Stimulated activated CD8-positive, alpha-beta memory T cell treated with anti-CD3 and anti-CD28 coated beads, Interleukin-7, amount 100 ng/mL, for 1 hour (primary cell): ENCODE measurements at places on chromosomes 2 and 18.

DNA sequence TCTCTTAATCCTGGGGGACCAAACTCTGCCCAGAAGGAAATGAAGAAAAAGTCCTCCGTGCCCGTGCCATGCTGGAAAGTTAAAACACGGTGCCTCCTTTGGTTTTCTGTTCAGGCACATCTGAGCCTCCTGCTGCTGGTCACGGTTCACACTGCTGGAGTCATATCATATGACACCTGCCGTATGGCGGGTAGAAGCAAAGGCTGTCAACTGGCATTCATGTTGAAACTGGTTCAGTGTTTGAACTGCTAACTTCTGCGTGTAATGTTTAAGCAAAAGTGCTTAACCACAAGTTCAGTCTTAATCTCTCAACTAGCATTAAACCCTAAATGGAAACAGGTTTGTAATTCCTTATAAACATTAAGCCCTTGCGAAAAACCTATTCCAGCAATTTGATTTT, 3.1 kb downstream of the STK39 start:
- DNase-seq: no peak

- DNase-seq: no peak
Measured at GRCh38 chr2:3102922-3103569, 274.6 kb downstream of the EIPR1 start.

- DNase-seq: no peak
Measured at GRCh38 chr2:75790814-75791467, 80.2 kb upstream of the GCFC2 start.

DNA sequence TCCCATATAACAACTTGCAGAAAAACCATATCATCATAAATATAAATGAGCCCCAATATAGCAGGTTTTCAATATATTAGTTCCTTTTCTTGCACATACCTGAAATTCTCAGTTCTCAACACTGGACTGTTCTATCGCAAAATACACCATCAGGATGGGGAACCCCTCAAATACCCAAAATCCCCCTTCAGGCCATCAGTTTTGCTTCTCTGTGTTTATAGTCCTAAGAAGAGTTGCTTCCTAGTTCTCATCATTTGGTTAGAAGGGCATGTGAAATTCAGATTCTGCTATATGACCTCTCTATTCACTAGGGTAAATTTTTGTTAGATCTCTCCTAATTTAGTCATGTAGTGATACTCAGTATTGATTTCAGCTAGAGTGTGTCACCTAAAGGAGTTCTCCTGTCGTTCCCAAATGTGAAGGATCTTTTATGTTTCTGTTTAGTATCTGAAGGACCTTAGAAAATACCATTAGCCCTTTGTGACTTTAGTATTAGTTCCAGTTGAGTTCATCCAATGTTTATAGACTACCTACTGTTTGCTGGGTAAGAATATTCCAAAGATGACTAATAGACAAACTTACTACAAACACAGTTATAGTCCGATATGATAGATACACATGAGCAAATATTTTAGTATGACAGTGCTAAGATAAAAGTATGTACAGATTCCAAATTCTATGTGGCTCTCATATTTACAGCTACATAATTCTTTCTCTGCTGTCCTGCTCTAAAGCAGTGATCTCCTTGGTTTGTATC, 115.8 kb downstream of the TTC27 start:
- DNase-seq: no peak

- no peak for DNase-seq
Measured at GRCh38 chr2:37464067-37464466, 119.6 kb downstream of the QPCT start.

GRCh38 chr2:217650716-217651360, 352.0 kb downstream of the TNS1 start:
- no peak for DNase-seq

DNA sequence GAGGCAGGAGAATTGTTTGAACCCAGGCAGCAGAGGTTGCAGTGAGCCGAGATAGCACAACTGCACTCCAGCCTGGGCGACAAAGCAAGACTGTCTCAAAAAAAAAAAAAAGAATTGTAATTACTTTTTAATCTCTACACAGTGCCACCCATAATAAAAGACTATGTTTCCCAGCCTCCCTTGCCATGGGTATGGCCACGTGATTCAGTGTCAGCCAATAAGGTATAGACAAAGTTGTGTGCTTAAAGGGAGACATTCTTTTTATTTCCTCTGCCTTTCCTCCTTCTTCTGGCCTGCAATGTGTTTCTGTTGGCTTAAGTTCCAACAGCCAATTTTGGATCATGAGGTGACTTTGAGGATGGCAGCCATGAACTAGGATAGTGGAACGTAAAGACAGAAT, 406.9 kb downstream of the LNPK start:
- DNase-seq: no peak

GRCh38 chr2:190759749-190760213, 110.9 kb downstream of the NAB1 start:
- no peak for DNase-seq

DNA sequence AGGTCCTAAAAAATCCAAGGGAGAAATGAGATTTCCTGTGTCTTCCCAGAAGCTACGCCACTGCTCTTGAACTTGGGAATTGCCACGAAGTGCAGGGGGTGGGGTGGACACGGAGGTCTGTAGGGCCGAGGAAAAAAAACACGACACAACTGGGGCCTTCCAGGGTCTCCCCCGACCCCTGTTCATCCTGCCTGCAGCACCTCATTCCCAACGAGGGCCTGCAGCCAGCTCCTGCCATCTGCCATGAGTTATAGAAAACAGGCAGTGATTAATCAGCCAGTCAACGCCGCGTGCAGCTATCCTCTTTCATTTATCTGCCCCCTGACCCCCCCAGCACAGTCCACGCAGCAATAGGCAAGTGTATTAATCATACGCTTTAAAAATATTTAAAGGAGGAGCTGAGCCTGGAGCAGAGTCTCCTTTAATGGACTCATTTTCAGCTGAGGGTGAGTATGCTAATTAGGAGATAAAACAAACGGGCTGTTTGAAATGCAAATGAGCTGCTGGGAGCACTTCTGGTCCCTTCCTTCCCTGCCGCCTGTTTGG, 209.9 kb downstream of the TFCP2L1 start:
- no peak for DNase-seq

GRCh38 chr2:30197570-30198192, 33.7 kb upstream of the LBH start:
- DNase-seq: no peak

GRCh38 chr18:8699948-8700347, 5.4 kb upstream of the MTCL1 start:
- DNase-seq: no peak

- no peak for DNase-seq
Measured at GRCh38 chr18:76951456-76952247, 129.3 kb downstream of the ZNF236 start.

GRCh38 chr18:59763541-59764136, 66.4 kb upstream of the CCBE1 start:
- no peak for DNase-seq

- no peak for DNase-seq
Measured at GRCh38 chr2:147027436-147027835, 817.4 kb upstream of the ACVR2A start.

- DNase-seq: no peak
Measured at GRCh38 chr2:4561196-4561595, 857.8 kb downstream of the DCDC2C start.

DNA sequence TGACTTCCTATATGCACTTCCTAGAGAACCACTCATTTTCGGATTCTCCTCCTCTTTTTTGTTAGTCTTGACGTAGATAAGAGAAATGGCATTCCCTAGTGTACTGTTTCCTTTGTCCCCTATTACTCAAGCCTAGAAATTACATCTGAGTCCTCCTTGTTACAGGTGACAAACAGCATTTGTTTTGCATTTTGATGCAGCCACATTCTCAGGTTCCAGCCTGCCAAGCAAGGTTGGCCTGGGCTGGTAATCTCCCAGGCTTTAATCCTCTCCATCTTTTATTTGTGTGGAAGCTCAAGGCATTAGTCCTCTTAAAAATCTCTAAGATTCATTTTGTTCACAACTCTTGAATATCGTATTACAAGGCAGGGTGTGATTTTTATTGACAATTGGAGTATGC, 318.0 kb upstream of the NRP2 start:
- no peak for DNase-seq

DNA sequence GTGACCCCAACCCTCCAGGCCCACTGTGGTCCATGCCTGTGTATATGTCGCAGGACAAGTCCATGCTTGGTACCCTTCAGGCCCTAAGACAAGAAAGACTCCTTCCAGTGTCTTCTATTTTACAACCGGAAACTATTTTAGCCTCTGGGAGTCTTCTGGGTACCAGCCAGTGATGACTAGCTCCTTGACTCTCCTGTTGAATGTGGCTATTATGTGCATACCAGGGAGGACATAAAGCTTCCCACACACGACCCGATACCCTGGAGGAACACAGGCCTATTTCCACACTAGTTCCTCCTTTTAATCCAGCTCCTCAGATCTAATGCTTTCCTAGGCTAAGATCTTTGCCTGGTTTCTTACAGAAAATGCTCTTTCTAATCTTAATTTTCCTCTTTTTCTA, 178.1 kb downstream of the NCKAP5 start:
- DNase-seq: no peak

DNA sequence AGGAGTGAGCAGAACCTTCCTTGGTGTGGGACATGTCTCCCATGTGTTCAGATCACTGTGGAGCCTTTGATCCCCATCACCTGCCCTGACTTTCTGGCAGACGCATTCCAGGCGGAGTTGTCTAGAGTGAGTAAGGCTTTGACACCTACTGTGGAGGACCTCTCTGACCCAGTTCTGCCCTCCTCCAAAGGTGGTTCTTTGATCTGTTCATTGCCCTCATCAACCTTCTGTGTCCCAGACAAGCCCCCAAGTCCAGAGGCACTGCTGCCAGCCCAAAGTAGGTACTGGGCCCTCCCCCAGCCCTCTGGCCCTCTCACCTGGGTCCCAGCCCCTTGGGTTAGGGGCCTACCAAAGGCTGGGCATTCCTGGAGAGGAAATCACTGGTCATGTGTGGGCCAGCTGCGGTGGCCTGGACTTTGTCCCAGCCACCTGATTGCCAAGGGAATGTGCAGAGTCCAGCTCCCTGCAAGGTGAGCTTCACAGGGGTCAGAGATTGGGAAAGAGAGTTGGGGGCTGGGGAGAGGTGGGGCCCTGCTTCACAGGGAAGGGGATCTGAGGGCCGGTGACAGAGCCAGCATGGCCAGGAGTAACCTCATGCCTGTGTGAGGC, 12.1 kb upstream of the FAHD2A start:
- no peak for DNase-seq

DNA sequence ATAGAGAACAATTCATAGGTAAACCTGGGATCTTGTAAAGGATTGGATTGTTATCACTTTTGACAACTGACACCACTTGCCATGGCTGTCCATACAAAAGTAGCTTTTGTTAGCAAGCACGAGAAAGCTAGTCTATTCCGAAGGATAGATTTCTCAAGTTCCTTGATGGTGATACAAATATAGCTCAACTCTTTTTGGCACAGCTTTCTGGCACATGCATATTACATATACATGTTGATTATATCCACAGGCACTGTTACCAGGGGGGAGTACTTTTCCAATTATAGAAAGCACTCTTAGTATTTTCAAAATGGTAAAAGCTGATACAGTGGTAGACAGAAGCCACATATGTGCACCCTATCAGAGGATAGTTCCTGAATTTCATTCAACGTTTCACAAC, 168.9 kb downstream of the UPP2 start:
- no peak for DNase-seq

- no peak for DNase-seq
Measured at GRCh38 chr2:154187948-154188347, 316.2 kb downstream of the GALNT13 start.

- DNase-seq: no peak
Measured at GRCh38 chr18:34223893-34224422, 755 bp downstream of the NOL4 start.

GRCh38 chr2:105999211-105999989, 194.7 kb downstream of the UXS1 start:
- DNase-seq: no peak

DNA sequence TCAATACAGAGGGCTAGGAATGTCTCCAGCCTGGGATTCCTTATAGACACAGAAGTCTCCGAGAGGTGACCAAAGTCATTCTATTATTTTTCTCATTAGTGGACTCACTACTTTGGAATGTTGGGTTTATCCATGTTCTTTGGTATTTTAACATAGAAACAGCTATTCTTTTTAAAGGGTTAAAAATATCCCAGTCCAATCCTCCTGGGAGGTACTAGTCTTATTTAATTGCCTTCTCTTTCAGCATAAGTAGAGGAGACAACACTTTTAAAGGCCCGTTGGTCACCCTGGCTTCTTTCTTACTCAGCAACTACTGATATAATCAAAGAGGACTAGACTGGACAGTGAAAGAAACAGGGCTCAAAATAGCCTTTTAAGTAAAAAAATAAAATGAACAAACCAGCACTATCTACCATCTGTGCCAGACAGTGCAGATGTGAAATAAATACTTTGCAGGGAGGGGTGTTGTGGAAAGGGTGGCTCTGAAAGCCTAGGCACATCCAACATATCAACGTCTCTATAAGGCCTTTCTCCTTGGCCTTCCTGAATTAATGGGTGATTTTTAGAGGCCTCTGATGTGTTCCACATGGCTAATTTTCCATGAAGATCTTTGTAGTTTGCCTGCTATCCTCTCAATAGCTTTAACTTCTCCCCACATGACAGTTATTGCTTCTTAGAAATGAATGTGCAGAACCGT, 334.4 kb upstream of the THUMPD2 start:
- no peak for DNase-seq

- DNase-seq: no peak
Measured at GRCh38 chr18:9933865-9934264, 20.0 kb downstream of the VAPA start.

GRCh38 chr2:143807671-143808070, 678.5 kb downstream of the ARHGAP15 start:
- no peak for DNase-seq

DNA sequence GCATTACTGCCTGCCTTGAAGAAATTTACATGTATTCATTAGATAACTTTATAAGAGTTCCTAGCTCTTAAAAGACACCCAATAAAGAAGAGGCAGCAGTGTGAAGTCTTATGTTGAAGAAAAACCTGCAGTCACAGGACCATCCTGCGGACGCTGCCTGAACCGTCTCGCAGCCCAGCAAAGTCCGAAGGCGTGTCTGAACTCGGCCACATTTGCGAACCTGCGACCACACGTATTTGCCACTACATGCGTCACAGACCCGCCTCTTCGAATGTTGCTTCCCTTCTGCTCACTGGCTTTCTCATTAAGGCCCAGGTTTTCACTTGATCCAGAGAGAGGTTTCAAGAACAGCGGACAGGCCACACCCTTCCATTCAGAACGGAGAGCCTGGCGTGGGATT, 41.2 kb downstream of the CNGA3 start:
- no peak for DNase-seq

- no peak for DNase-seq
Measured at GRCh38 chr2:203338322-203338721, 10.1 kb downstream of the ABI2 start.
